RCC 7860 (cell line): ENCODE measurements at places on chromosomes 12 and 14.

GRCh38 chr12:123387508-123388176 lies 3.7 kb downstream of the KMT5A start:
- DNase-seq = no peak

DNA sequence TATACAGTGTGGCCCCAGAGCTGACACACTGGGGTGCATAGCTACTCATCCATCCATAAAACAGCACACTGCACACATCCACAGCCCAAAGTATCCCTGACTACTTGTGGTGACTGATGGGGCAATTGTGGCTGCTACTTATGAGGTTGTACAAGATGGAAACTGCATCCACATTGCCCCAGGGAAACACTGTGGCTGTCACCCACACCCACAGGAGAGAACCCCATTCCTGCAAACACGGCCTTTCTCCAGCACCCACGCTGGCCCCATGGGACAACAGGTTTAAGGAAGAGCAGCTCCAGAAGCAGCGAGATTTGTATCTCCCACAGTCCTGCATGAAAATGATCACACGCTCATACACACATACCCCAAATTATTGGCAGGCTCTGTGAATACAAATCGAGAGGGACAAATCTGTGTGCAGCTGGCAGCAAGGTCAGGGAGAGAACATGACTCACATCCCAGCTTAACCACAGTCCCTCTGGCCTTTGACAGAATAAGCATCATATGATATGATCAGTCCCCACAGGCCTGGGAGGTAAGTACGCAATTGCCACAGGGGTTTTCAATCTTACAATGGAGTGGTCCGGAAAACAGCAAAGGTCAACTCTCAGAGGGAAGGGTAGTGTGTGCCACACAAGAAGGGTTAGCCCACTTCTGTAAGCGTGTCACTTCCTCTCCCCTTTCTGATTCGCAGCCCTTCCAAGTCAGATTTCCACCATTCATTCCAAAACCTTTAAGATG lies 61.9 kb downstream of the ESR2 start:
- peak; percentile 39 for DNase-seq

- no peak for DNase-seq
Observed at GRCh38 chr12:132396657-132397056, 67.3 kb upstream of the GALNT9 start.

GRCh38 chr14:74080820-74081460 lies 3.3 kb downstream of the ALDH6A1 start:
- no peak for DNase-seq

- DNase-seq = no peak
Observed at GRCh38 chr14:36315159-36315853, 5.1 kb downstream of the MBIP start.

GRCh38 chr12:5200278-5201087 lies 156.8 kb downstream of the KCNA5 start:
- DNase-seq = no peak

GRCh38 chr12:3725388-3726115 lies 27.4 kb downstream of the CRACR2A start:
- no peak for DNase-seq

DNA sequence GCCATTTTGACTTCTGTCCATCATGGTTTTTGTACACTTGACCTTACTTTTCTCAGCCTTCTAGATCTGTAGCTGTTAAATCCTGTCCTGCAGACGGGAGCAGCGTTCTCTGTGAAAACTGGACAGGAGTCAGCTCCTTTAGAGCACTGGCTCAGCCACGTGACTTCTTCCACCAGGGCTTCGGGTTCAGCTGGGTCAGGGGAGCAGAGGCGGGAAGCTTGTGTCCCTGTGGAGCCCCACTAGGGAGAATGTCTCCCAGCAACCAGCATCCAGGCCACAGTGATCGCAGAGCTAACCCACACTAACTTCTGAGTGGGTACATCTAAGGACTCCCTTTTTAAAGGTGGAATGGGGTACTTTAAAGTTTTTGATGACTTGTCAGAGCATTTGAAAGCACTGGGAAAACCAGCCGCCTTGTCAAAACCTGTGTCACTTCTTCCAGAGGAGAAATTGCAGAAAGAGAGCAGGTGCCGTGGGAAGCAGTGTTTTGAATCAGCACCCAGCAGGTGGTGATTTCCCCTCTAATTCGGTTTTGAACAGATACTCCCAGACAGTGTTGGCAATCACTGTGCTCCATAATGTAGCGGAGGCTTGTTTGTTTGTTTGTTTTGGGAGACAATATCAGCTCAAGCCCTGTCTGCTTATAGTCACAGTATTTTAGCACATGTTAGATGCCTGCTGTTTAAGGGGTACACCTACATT lies 17.9 kb downstream of the DERA start:
- DNase-seq = no peak

- no peak for DNase-seq
Observed at GRCh38 chr14:65594153-65594881, 181.8 kb downstream of the FUT8 start.

GRCh38 chr14:82122655-82123054 lies 589.0 kb upstream of the SEL1L start:
- no peak for DNase-seq

- DNase-seq = no peak
Observed at GRCh38 chr12:90851800-90852718, 102.9 kb downstream of the CCER1 start.

- no peak for DNase-seq
Observed at GRCh38 chr14:85873006-85873405, 343.1 kb downstream of the FLRT2 start.

DNA sequence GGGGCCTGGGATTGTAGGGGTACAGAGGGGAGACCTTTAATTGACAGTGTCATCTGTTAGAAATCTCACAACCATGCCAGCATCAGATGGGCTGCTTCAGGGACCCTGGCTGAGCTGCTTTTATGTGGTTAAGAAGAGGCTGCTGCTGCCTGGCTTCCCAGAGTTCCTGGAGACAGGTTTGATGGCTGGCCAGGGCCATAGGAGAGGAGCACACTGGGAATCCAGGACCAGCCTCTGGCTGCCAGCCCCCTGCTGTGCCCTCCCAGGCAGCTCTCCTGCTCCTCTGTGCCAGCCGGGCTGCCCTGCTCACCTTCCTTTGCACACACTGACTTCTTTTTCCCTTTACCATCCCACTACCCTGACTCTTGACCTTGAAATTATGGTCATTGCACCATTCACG lies 507 bp upstream of the KRT73 start:
- no peak for DNase-seq
